T follicular helper cell (primary cell): ENCODE measurements at places on chromosomes 7 and 10.

DNA sequence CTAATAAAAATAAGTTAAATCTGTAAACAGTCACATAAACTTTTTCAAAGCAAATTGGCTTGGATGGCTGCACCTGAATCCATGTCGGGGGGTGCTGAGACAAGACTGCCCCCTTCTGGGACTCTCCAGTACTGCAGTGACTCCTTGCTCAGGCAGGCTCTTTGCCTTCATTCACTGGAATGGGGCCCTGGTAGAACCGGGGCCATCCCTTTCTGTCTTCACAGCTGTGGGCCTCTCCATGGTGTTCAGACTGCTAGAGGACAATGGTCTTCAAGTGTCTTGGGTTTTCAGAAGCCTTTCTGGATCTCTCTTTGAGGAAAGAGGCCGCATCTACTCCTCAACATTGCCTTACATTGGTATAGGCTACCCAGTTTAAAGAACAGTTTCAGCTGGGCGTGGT, 16.1 kb upstream of the IMPDH1 start:
- peak; percentile 71 for DNase-seq

DNA sequence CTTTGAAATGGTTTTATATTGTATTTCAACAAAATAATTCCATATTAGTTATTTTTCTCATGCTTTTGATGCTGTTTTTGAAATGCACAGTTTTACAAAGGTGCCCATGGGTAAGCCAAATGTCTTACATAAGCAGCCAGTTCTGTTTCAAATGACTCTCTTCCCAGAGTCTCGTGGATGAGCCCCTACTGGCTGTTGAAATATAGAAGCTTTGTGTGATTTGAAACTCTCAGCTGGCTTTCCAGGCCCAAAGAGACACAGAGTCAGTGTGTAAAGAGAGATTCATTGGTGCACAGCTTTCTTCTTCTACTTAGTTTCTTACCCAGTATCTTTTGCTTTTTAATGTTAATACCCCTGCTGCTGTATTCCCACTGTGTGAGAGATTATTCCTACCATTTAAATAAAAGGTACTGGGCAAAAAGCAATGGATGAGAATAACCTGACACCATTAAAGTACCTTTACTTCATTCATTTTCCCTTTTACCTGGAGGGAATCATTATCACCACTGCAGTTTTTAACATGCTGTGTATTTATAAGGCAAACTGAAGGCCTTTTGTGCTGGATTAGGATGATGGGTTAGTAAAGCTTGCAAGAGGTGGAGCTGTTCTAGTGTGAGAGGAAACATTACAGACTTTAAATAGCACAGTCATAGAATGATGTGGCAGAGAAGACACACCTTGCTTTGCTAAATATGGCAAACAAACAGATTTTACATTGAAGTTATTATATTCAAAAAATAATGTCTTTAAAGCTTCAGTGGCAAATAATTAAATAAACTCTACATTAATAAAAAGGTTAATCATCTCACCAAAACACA, 415.1 kb downstream of the THSD7A start:
- DNase-seq = no peak

DNA sequence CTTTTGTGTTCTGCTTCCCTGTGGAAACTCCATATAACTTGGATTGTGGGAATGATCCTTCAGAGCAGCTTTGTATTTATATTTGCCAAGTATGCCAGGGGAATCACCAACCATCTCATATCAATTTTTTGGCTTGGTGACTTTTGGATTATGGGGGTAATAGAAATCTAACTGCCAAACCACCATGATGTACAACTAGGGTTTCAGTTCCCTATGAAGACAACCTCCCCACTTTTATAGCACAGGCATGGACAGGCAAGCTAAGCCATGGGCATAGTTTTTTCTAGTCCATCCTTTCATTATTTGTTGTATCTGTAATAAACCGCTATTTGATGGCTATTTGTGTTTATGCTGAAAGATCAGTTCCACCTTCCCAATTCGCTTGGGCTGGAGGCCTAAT, 17.7 kb downstream of the NPY start:
- DNase-seq = no peak

DNA sequence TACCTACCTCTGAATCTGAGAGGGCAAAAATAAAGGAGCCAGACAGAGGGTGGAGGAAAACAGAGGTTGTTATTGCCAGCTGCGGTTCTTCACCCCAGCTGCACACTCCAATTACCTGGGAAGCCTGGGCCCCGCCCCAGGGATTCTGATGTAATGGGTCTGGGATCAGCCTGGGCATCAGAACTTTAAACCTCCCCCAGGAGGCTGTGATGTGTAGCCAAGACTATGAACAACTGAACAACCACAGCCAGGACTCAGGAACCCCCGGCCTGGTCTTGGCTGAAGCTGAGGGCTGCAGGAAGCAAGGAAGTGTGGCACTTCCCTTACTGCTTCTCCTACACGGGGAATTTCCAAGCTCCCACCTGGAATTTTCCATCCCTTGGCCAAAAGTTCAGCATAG, 89.3 kb downstream of the HIP1 start:
- no peak for DNase-seq

DNA sequence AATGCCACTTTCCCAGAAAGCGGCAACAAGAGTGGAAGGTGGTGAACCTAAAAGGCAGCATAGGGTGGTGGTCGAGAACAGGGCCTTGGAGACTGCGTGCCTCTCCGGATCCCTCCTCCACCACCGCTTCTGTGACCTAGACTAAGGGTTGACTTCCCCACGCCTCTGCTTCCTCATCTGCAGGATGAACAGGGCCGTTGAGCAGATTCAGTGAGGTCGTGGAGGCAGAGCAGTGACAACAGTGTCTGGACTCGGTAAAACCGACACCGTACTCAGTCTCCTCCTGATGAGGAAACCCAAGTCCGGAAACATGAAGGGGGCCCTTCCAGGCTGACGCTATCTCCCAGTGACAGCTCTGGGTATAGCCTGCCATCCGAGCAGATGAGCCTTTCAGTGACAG, 162.6 kb downstream of the CELF2 start:
- peak; percentile 71 for DNase-seq

DNA sequence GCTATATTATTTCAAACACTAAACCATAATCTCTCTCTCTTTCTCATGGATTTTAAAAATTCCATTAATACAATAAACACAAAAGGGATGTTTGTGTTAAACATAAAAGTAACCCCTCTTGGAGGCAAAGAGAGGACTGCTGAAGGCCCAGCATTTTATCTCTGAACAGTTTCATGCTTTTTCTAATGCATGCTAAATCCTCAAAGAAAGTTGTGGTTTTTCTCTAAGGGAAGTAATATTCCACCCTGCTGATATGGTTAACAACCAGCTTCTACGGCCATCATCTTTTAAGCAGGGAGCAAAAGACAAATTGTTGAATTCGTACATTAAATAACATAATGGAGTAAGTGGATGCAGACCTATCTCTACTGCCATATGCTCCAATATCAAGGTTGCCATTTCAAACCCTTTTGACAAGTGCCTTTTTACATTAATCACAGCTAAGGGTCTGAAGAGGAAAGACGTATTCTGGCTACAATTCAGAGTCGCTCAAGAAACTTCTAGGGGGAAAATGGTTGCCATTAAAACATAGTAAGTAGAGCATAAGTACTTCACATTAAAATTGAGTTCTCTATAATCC, 103.1 kb downstream of the SLC25A13 start:
- no peak for DNase-seq

DNA sequence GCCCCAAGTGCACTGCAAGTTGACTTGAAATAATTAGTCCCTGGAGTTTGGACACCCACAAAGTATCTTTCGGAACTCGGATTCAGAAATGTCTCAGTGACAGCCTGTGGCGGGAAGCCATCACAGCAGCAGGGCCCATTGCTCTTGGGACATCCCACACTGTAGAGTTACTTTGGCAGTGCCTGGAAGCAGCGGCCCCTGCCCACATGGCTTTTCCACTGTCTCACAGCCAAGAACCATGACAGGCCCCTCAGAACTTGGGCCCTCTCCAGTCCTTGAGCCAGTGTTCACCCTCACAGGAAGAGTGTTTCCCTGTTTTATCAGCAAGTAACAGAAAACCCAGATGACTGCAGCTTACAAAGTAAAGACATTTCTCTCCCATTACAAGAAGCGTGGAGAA, 477.0 kb upstream of the GALNT17 start:
- no peak for DNase-seq

DNA sequence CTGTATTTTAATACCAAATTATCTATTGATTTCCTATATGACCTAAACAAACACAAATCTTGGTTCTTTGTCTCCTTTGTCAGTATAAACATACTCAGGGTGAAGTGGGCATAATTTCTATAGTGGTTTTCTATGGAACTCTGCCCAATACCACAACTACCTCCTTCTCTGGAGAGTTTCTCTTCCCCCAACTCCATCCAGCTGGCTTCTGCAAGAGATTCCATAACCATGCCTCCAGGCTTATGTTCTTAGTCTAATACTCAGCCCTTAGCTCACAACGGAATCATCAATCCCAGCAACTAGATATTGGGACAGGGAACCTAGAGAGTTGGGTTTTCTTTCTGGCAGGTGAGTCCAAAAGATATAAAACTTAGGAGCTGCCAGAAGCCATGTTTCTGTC, 127.3 kb downstream of the TRIL start:
- DNase-seq = no peak

GRCh38 chr10:55233505-55233904, 432.5 kb upstream of the PCDH15 start:
- no peak for DNase-seq

GRCh38 chr10:71158902-71159301, 53.5 kb upstream of the UNC5B start:
- DNase-seq = no peak

GRCh38 chr7:22871661-22872060, 49.0 kb upstream of the TOMM7 start:
- no peak for DNase-seq

DNA sequence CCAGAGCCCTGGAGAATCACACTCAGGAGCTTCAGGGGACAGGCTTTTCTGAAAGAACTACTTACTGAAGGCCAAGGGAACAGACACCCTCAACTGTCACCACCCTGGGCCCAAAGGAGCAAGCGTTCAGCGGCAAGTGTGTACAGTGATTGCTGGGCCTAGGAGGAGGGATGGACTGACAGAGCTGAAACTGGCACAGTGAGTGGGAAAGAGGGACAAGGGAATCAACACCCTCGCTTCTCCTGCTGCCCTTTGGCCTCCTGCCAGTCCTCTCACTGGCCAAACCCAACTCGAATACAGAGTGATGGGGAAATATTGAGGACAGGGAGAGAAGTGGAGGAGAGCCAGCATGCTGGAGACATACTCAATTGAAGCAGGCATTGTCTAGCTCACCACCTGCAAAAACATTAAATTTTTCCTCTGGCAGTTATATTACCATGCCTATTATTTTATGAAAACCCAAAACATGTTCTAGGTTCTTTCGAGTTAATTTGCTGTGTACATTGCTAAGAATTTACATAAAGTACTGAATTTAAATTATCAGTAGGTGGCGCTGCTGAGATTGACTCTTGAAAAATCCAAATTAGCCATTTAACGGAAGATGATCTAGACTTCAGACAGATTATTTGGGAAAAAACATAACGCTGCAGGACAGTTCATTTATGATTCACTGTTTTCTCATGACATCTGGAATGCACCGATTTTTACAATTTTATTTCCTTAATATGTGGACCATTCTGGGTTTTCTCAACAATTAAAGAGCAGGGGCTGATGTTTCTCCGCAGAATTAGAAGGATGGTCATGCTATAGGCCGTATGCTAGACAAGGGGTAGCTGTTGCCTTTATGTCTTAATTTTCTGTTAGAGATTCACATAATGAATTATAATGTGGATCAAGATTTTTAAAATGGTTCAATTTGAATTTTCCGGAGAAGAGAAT, 14.7 kb upstream of the TMEM236 start:
- no peak for DNase-seq

DNA sequence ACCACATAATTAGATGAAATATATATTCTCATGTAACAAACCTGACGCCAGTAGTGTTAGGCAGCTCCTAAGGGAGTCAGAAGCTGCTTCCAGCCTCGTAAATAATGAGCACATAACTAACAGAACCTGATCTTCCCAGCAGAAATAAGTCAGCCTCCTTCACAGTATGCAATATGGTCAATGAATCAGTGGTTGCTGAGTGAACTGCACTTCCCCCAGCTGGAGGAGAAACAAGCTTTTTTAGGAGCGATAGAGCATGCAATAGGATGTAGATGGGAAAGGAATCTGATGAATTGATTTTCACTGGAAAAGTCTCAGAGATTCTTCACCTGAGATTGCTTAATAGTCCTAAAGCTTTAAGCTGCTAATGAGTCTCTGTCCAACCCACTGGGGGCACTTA, 337.2 kb upstream of the LRGUK start:
- no peak for DNase-seq

GRCh38 chr10:44293842-44294241, 91.1 kb downstream of the CXCL12 start:
- DNase-seq = no peak

GRCh38 chr10:80163741-80164341, 31.3 kb downstream of the PLAC9 start:
- no peak for DNase-seq

DNA sequence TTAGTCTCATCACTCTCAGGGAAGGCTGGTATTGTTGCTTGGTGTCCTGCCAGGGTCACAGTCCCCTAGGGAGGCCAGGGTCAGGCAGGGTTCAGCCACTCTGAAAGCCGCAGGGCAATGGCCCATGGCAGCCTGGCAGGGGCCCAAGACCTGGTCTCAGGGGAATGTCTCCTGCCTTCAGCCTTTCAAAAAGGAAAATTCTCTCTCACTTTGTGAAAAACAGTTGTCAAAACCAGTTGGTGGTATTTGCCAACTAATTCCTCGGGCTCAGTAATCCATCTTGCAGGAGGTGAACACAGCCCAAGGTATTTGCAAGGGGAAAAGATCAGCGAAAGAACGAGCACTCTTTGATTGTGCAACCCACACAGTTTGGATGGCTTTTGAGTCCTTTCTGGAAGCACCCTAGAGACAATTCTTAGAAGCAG, 101.5 kb downstream of the JCAD start:
- no peak for DNase-seq

GRCh38 chr10:7424315-7424714, 13.5 kb upstream of the SFMBT2 start:
- DNase-seq = no peak

DNA sequence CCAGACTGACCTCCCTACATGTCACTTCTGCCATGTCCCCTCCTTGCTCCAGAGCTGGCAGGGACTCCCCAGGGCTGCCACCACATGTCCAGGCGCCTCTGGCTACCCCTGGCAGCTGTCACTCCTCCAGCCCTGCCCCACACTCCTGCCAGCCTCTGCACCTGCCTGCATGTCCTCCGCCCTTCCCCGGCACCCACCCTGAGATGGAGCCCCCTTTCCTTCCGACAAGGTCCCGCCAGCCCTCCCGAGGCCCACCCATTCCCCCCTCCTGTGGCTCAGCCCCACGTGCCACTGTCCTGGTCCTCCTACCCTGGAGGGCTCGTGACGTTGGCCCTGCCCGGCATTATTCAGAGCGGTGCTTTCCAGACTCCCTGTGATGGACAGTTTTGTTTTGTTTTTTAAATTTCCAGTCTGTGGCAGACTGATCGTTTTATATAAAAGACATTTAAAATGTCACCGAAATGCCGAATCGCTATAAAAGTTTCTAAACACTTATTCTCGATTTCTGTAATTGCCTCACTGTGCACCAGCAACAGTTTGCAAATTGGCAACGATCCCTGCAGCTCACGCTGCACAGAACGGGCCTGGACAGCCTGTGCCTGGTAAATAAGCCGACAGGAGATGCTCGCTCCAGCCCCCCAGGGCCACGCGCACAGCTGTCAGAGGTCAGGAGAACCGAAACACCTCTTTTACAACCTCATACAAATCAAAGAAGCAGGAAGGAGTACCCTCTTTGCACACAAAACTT, 111.1 kb upstream of the SH2B2 start:
- no peak for DNase-seq
